ENCODE measurements at places on chromosomes 12 and 14.

- no peak for DNase-seq
Observed at GRCh38 chr12:31822761-31823160, 93.9 kb upstream of the AMN1 start.

DNA sequence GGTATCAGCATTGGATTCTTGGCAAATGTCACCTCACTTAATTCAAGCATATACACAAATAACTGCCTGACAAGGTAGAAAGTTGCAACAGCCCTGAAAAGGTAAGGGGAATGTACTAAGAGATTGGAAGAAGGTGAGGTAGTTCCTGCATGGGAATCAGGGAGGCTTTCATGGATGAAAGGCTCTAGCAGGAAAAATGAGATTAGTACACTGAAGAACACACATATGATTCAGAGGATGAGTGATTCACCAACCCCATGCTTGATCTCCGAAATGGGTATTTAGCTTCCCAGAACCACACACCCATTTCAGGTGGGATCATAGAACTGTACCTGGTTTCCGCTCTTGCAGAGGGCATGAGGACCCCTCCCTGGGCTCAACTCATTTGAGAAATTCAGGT, 65.8 kb downstream of the PAH start:
- DNase-seq = no peak

DNA sequence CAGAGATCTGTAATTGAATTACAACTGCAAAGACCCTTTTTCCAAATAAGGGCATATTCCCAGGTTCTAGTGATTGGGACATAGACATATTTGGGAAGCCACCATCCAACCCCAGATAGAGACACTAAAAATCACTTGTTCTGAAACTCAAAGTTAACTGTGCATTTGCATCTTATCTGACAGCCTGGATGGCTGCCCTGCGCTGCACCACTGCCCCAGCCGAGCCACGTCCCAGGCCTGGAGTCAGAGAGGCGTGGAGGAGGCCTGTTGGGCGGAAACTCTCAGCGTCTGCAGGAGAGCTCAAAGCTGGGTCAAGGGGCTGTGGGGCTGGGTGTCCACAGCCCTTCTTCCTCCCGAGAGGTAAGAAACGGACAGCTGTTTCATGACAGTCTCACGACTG, 124.4 kb downstream of the RIMBP2 start:
- DNase-seq = no peak

DNA sequence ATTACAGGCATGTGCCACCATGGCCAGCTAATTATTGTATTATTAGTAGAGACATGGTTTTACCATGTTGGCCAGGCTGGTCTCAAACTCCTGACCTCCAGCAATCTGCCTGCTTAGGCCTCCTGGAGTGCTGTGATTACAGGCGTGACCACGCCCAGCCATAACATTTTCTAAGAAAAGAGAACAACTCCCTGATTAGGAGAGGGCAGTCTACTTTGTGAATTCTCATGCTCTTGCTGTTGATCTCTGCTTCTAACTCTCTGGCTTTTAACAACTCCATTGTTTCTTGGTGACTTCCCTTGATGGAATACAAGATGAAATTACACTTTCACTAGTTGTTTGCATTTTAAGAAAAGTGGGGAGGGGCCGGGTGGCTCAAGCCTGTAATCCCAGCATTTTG, 33.6 kb downstream of the SSH1 start:
- no peak for DNase-seq

- no peak for DNase-seq
Observed at GRCh38 chr12:66627988-66628317, 50.9 kb downstream of the GRIP1 start.

- DNase-seq = no peak
Observed at GRCh38 chr12:68769941-68770340, 24.0 kb downstream of the SLC35E3 start.

DNA sequence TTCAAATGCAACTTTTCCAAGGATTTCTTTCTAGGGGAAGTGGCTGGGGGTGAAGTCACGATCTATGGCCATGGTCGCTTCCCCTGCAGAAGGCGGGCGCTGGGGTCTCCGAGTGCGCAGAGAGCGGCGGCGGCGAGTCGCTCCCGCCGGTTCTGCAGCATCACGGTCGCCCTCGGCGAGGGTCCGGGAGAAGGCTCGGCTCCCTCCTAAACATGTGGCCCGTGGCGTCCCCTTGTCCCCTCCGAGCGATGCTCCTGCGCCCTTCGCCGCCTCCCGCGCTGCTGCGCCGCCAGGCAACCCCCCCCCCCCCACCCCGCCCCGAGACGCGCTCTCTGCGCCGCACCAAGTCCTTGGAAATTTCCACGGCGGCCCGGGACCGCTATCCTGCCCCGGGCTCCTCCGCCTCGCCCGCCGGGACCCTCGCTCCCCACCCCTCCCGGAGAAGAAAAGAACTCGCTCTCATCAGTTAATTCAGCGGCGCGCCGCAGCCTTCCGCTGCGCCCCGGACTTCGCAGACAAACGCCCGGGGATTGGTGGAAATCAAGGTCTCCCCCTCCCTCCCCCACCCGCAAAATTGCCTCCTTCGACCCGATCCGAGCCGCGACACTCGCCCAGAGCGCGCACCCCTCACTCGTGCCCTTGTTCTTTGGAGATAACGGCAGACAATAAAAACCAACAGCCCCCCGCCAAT, at the start of gene ST8SIA1:
TSS of gene ST8SIA1 (minus strand) at position 298 of the 691 bp plus-strand sequence. CDS start 475 bp downstream, outside the sequence.
- DNase-seq = no peak

DNA sequence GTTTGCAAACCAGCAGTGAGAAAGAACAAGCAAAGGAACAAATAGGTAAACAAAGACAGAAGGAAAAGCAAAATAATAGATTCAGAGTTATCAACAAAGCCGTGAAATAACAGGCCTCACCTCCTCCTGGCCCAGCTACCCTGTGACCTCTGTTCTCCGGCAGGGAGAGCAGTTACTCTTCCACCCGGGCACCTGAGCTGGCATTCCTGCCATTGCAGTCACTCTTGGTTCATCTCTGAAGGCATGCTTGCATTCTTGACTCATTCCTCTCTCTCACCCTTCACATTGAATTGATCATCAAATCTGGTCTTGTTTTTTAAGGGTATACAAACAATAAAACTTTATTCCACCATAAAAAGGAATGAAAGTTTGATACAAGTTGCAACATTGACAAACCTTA, 95.1 kb downstream of the TTC8 start:
- DNase-seq = no peak

GRCh38 chr12:65998536-65999530, 131.7 kb downstream of the LLPH start:
- no peak for DNase-seq

DNA sequence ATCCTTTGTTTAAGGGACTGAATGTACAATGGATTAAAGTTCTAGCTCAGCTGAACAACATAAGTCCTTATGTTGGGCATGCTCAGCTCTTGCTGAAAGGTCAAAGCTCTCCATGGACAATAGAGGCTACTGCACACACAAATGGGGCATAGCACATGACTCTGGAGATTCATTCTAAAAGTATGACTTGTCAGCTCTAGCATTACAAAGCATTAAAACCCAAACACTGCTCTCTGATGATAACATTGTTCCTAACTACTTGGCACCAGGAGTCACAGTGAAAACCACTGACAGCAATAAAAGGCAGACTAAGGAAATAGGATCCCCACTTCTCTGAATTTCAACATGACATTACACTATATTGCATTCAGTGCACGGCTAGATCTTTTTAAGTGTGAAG, 21.9 kb upstream of the FSCB start:
- DNase-seq = no peak

DNA sequence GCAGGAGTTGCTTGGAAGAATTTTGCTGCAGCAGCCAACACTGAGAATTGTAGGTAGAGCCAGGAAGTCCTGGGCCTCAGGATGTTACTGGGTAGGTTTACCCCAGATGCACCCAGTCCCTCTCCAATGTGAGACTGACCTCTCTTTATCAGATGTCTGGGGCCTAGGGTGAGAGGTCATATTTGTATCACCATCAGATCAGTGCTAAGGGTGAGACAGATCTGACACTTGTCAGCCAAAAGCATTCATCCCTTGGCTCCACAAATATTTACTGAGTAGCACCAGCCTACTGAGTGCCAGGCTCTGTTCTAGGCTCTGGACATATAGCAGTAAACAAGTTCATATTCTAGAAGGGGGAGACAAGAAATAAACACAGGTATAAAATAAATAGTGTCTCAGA, 4.3 kb downstream of the TROAP start:
- DNase-seq = no peak

DNA sequence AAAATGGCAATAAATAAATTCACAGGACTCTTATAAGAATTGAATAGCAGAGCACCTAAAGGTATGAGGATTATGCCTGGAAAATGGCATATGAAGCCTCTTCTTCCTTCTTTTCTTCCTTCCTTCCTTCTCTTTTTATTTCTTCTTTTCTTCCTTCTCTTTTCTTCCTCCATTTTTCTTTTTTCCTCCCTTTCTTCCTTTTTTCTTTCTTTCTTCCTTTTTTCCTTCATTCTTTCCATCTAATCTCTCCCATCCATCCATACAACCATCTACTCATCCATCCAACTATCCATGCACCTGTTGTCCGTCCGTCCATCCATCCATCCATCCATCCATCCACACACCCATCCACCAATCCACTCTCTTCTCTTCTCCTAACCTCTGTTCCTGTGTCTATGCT, 173.8 kb downstream of the TBX5 start:
- DNase-seq = no peak

DNA sequence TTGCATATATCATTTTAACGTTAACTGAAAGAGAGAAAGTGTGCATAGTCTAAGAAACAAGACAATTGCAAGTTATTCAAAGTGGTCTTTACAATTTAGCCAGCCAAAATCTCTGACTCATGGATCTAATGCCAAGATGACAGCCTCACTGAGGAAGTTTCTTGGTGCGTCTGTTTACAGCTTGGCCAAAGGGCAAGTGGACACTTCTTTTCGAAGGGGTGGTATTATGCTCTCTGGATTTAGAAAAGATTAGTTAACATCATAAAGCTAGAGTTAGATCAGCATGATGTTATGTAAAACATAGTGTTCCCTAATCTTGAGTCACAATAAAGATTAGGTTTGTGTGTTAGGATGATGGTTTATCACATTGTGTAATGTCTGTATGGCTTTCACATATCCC, 51.5 kb upstream of the SLC2A13 start:
- no peak for DNase-seq

DNA sequence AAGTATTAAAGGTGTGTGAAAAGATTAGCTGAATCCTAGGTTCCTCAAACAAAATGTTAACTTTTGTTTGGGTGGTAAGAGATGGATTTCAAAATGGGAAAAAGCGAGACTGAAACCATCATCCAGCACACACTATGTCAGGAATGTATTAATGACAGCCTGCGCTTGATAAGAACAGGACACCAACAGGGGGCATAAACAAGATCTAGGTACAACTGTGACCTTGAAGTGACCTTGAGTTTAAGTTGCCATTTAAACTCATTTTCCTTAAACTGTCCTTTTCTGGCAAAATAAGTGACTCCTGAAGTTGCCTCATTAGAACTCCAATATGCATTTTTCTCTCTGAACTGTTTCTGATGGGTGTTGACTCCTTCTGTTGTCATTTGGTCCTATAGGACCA, 17.1 kb downstream of the PRKCH start:
- no peak for DNase-seq

GRCh38 chr12:21607701-21608100, 3.1 kb upstream of the GYS2 start:
- peak; percentile 0 for DNase-seq

DNA sequence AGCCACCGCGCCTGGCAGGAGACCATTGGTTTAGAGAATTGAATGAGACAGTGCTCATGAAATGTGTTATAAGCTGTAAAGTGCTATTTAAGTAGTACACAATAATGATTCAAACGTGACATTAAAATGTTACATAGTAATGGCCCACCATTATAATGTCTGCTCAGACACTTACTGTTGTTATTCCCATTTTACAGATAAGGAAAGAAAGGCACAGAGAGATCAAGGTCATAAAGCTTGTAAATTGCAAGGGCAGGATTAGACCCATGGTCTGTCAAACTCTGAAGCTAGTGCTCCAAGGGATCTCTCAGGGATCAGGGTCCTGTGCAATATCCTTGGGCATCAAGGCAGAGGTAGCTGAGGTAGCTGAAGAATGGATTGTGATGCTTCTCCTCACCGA, 6.2 kb downstream of the ACSM4 start:
- no peak for DNase-seq

DNA sequence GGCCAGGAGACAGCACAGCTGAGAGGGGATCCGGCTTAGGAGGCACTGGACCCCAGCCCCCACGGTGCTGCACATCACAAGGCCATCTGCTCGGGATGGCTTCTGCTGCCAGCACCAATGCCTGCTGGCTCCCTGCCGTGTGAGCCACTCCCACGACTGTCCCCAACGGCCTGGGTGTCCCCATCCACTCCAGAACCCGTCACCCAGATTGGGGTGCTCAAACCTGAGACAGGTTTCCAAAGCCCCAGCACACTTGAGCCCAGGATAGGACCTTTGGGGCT, 102.4 kb downstream of the RFLNA start:
- no peak for DNase-seq

DNA sequence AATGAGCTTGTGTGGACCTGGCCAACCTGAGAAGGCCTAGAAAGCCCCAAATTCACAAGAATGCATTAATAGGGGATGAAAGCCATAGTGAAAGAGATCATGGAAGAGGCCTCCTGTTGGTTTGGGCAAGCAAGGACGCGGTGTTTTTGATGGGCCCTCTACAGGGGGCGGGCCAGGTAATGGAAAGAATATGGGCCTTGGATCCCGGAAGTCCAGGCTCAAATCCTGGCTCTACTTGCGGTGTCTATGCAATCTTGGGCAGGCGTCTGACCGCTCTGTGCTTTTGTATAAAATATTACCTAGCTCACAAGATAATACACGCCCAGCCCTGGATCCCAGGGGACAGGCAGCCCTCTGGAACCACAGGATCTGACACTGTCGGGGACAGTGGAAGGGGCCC, 41.1 kb upstream of the CLMN start:
- no peak for DNase-seq

- DNase-seq = no peak
Observed at GRCh38 chr12:112352921-112353320, 29.3 kb downstream of the HECTD4 start.

- no peak for DNase-seq
Observed at GRCh38 chr14:89379891-89380820, 36.9 kb downstream of the FOXN3 start.

GRCh38 chr12:97481428-97481827, 18.8 kb downstream of the RMST start:
- DNase-seq = no peak

DNA sequence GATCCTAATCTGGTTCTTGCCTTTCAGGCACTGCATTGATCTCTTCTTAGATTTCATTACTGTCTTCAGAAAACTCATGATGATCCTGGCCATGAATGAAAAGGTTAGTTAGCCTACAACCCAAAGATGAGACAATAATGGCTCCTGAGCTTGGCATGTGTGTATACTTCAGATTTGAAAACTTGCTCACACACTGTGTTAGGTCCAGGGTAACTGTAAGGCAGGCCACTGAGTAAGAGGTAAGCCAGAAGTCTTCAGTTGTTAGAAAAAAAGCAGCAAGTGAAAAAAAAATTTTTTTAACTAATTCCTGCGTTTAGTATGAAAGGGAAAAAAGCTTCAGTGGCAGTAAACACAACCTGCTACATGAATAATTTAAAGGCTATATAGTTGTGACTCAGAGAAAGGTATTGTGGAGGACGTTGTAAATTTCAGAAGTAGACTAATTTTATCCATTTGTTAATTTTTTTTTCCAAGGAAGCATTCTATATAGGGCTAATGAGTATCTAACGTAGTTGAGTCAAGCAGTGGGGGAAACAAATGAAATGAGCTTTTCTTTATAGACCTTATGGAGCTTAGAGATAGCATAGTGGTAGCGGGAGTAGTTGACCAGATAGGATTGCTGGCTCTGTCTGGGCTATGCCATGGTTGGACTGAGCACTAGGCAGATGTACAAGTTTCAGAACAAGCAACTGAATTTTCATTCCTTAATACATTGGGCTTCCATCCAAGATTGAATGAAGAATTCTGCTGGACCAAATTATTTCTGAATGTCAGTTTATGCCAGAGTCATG, 20.5 kb downstream of the TMBIM6 start:
- no peak for DNase-seq
